ENCODE measurements at places on chromosomes 4 and X.
A peak's percentile ranks its signal among the peaks of the same experiment; 100 is the strongest.

- no peak for DNase-seq
Observed at GRCh38 chr4:129218360-129218759, 122.4 kb downstream of the C4orf33 start.

- DNase-seq = no peak
Observed at GRCh38 chrX:141903400-141904155, at the start of gene MAGEC1. MAGEC1 (plus strand) TSS chrX:141903894; CDS start chrX:141905073, 1,179 bp downstream.

- DNase-seq = no peak
Observed at GRCh38 chr4:139943277-139943676, 210.7 kb downstream of the MAML3 start.

- no peak for DNase-seq
Observed at GRCh38 chr4:181541396-181541795, 701.8 kb upstream of the TENM3 start.

DNA sequence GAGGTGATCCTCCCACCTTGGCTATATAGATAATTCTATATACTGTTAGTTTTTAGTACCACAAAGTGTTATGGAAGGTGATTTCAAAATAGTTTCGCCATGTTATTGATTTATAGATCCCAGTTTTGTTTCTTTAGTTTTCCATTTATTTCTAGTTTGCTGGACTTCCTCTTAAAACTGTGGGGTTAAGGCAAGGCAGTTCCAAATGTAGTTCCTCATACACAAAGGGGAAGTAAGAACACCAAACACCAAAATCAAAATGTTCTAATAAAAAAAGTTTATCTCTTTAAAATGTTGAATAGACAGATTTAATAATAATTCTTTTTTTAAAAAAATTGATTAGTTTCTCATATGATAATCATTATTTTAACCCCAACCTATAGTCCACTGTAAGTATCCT, 6.8 kb upstream of the CISD2 start:
- DNase-seq = no peak

DNA sequence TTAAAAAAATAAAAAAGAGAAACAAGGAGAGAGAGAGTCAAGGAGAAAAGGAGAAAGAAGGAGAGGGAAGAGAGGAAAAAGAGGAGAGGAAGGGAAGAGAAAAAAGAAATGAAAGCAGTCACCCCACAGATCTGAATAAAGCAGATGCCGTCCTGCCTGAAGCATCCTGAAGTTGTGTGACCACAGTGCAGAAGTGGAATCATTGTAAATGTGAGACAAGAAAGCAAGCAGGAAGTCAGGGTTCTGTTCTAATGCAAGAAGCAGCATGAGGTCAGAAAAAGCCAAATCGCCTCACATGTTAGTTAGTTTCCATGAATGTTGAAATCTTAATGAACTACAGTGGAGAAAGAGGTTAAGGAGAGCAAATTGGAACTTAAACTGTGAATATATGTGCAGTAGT, 692.5 kb downstream of the CENPC start:
- no peak for DNase-seq

- no peak for DNase-seq
Observed at GRCh38 chrX:9205599-9206223, 171.8 kb upstream of the FAM9B start.

- peak; percentile 62 for DNase-seq
Observed at GRCh38 chr4:183430317-183430993, 14.0 kb upstream of the CDKN2AIP start.

Data from CD4-positive, alpha-beta T cell treated with Interleukin-6 for 4 hours (primary cell).